ENCODE measurements at places on chromosomes 4 and X.

DNA sequence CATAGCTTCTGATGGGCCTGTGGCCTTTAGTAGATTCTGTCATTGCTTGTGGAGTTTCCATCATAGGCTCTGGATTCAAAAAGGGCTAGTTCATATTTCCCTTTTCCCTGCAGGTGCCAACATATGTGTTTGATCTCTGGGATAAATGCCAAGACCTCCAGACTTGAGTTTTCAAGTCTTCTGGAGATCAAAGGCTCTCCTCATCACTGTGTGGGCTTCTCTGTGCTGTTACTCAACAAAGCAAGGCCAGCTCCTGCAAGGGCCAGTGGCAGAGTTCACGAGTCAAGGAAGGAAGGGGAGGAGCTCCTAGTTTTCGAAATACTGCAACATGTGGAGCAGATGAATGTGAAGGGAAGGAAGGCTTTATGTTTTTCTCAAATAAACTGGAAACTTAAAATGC is 62.7 kb upstream of the SCML1 start:
- H3K4me1 ChIP-seq, result no peaks in the 10 kb centered on the region
- peaks cover 20% of the 10 kb centered on the region for H3K36me3 ChIP-seq
- no peak overlapping the region for H3K27ac ChIP-seq
- DNase-seq, result no peak
- no peak overlapping the region for H3K4me3 ChIP-seq

DNA sequence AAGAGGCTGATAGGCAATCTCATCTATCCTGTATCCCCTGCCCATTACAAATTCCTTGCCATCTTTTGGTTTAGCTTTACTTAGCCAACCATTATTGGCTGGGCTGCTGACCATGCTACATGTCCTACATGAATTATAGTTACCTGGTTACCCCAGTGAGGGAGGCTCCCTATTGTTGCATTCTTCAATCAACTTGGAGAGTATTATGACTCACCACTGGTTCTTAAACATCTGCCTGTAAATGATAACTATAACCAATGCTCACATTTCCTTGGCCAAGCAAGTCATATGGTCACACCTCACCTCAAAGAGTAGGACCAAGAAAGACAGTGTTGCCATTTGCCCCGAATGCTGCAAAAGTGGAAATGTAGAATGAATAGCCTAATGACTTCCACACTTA is 297.6 kb downstream of the IL15 start:
- H3K27me3 ChIP-seq, result peaks cover 3% of the 10 kb centered on the region
- no peak overlapping the region for H3K27ac ChIP-seq
- H3K4me3 ChIP-seq, result no peak overlapping the region

- DNase-seq, result no peak
- H3K36me3 ChIP-seq, result peaks cover 19% of the 10 kb centered on the region
- no peak overlapping the region for H3K27ac ChIP-seq
- H3K27me3 ChIP-seq, result peaks cover 3% of the 10 kb centered on the region
- no peak overlapping the region for H3K4me3 ChIP-seq
These were observed 51.8 kb downstream of the TMEM131L start for GRCh38 chr4:153518001-153518400.

- H3K4me3 ChIP-seq, result no peak overlapping the region
- H3K4me1 ChIP-seq, result no peaks in the 10 kb centered on the region
- H3K27me3 ChIP-seq, result peaks cover 17% of the 10 kb centered on the region
- no peak for DNase-seq
These were observed 99.6 kb downstream of the SMIM20 start for GRCh38 chr4:26013629-26014028.

GRCh38 chrX:15215366-15215765 is 54.5 kb downstream of the ASB9 start:
- H3K27ac ChIP-seq, result no peak overlapping the region
- peaks cover under 1% of the 10 kb centered on the region for H3K27me3 ChIP-seq
- no peak for DNase-seq
- H3K4me3 ChIP-seq, result no peak overlapping the region
